ENCODE measurements at places on chromosomes 2 and 18.

- no peak for DNase-seq
Measured at GRCh38 chr2:45315861-45316260, 295.2 kb downstream of the SRBD1 start.

DNA sequence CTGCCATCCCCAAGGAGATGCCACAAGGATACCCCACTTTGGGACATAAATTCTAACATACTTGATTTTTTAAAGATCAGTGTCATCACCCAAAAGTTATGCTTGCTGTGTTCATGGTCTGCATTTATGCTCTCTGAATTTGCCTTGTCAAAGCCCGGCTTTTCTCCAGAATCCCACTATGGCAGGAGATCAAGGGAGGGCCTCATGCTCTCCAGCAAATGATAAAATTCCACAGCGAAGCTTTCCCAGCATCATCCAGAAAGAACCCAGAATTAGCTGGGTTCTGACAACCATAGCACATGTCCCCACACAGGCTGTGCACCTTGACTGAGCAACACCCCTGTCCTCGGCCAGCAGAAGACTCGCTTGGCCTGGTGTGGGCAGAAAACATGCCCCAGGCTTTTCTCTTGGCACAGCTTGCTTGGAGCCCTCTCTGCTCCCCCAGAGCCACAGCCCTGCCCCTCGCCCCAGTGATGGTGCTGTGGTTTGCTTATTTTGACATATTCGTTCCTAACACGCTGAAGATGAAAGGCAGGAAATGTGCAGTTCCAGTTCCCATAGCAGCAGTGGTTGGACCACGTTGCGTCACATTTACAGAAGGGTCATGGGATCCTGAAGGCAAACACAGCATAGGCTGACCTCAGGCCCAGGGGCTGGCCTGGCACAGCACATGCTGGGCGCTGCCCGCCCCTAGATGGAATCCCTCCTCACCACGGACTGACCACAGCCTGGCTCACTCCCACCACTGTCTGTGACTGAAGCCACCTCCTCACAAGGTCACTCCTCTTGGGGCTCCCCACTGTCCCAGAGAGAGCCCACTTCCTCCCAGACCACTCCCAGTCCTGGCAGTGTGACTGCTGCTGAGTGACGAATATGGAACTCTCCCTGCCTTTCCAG, 14.1 kb upstream of the CHRNA1 start:
- DNase-seq: no peak

- no peak for DNase-seq
Measured at GRCh38 chr2:197248623-197249022, 62.0 kb downstream of the ANKRD44 start.

DNA sequence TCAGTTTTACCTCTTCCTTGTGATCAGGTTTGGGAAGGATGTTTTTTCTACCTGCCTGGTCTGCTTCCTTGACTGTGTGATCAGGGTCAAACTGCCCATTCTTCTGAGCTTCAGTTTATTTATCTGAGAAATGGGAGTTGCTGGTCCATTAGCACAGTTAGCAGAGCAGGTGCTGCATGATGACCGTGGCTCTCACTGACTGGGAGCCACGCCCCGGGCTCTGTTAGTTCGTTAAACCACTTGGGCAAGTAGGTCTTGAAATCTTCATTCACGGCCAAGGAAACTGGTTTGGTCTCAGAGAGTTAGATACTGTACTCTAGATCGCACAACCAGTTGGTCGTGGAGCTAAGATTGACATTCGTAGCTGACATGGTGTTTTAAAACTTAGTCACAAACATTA, 41.7 kb downstream of the INPP5D start:
- DNase-seq: no peak

GRCh38 chr2:107804608-107805498, 21.8 kb upstream of the RGPD4 start:
- peak; percentile 44 for DNase-seq

GRCh38 chr2:73701968-73702665, 35.0 kb downstream of the TPRKB start:
- no peak for DNase-seq

Data from D341Med (cell line).